ENCODE measurements at places on chromosomes 5 and 9.
A peak's percentile ranks its signal among the peaks of the same experiment; 100 is the strongest.

DNA sequence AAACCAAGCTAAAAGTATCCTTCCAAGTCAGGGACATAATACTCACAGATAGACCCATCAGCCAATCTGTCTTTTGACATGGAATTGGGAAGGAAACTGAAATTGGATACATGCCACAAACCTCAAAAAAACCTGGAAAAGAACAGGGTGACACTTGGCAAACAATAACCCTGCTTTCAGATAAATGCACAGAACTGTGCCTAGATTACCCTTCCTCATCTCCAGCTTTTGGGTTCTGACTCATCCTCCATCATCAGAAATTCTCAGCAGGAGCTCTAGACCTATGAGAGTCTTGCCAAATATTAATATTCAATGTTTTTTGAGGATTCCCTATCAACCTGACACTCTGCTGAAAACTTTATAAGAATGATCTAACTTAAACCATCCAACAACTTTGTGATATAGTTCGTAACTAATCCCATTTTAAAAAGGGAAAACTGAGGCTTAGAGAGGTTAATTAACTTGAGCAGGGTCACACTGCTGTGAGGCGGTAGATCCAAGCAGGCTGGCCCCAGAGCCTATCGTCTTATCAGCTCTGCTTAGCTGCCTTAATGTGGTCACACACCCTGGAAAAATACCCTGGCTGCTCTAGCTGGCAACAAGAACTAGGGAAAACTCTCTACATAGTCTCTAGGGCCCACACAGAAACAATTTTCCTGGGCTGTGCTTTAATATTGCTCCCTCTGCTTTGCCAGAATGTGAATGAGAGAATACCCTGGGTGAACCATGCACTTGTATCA is 157.0 kb upstream of the TRPC7 start:
- DNase-seq: no peak

- DNase-seq: no peak
Measured at GRCh38 chr5:55650386-55650785, 61.7 kb downstream of the SLC38A9 start.

DNA sequence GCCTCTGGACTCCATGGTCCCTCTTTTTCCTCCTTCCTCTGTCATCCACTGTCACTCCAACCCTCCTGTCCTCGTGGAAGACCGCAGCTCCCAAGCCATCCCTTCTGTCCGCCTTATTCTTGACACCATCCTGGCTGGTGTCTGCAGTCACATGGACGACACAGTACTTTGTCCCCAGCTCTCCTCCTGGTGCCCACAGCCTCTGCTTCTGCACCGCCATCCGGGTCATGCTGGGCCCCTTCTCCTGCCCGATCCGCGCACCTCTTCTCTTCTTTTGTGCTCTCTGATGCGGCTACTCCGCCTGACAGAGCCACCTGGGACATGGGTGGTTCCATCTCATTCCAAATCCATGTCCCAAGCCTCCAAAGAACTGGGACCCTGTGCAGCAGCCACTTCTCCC is 22.5 kb downstream of the ROPN1L start:
- no peak for DNase-seq

GRCh38 chr5:92633176-92633575 is 947.8 kb downstream of the NR2F1-AS1 start:
- no peak for DNase-seq

- DNase-seq: no peak
Measured at GRCh38 chr9:11347437-11347836, 734.6 kb upstream of the PTPRD start.

- DNase-seq: no peak
Measured at GRCh38 chr5:8048920-8049319, 180.0 kb downstream of the MTRR start.

DNA sequence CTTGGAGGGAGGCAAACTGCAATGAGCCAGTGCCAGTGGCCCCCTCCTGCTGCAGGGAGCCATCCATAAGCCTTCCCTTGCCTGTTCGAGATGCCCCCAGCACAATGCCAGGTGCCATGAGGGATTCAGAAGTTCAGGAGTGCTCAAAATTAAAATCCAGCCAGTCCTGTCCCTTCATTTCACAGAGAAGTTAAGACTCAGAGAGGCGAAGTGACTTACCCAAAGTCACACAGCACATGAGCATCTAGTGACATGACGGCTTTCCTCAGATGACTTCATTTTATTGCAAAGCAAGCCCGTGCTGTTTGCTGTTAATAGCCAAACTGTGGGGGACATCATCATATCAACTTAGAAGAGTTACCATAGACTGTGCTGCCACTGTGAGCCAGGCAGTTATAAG is 69.3 kb upstream of the SAP30L start:
- no peak for DNase-seq

DNA sequence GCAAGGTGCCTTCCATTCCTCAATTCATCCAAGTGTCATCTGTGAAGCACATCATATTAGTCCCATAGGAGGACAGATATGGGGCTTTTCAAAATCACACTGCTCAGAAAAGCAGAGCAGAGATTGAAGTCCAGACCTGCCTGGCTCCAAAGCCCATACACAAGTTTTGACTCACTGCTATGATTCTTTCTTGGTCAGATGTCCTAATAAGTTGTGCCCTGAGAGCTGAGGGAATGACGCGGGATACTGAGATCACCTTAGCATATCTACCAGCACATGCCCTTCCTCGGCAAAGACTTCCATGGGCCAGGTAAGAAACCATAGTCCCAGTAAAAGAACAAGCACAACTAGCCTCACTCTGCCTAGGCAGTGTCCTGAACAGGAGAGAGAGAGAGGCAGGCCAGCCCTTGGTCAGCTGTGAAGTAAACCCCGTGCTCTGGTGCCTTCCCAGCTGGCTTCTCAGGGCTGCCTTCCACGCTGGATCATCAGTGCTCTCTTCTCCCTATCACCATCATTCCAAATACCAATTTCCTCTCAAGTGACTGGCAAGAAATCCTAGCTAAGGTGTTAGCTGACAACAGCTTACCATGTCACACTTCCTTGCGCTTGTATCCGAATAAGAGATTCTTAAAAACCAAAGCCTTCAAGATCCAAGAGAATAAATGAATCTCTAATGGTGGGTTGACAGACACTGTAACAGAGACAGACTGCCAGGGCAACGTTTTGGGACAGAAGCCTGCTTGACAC is 73.2 kb downstream of the SIL1 start:
- DNase-seq: no peak

DNA sequence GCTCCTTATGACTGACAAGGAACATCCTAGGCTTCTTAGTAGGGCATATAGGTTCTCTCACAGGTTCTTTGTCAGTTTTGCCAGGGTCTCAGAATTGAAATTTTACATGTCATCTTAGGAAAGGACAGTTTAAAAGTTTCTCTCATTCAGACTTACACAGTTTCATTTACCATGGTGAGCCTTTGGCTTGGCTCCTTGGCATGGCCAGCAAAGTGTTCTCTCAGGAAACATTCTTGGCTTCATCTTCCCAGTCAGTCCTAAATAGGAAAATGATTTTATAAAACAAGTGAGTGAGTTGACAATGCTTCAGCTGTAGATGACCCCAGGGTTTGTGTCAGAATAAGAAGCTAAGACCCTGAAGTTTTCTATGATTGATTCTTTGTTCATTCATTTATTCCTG is 191.6 kb downstream of the PCSK5 start:
- no peak for DNase-seq

DNA sequence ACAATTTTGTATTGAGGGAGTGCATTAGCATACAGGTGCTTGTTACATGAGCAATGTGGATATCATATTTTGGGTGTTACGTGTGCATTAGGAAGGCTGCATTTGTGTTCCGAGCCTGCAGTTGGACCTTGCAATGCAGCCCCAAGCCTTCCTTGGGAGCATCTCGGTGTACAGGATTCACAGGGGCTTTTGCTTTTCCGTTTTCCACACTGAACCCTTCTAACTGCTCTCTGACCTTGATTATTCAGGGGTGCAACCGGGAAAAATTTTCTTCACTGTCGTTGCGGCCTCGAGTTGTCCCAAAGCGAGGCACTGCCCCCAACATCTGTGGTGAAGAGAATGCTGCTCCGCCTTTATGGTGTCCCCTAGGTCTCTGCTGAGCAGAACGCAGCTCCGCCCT is 80.1 kb upstream of the PLEKHG4B start:
- DNase-seq: no peak

- DNase-seq: no peak
Measured at GRCh38 chr5:128163991-128164390, 80.4 kb downstream of the SLC12A2 start.

DNA sequence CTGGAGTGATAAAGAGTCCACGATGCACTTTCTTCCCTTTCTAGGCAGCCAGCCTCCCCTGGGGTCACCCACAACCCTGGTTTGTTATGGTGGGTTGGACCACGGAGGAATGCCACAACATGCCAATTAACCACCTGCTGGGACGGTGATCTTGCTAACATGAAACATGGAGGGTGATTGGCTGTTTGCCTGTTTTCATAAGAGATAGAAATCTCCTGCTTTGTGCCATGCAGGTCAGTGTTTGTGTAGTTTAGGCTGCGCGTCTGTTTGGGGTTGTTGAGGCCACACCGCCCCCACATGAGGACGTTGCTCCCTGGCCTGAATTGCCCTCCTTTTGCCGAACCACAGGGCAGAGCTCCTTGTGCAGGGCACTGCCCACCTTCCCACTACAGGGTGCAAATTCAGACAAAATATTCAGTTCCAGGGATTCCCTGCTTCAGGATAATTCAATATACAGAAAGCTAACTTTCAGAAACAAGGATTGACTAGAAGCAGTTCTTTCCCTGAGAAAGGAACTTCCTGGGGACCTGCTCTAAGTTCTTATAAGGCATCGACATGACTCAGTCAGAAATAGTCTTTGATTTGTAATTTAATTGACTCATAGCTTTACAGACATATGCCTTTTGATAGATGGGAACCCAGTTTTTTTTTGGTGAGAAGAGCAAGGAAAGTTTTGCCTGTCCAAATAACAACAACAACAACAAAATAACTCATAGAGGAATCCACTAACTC is 427.6 kb downstream of the GADD45G start:
- DNase-seq: no peak

DNA sequence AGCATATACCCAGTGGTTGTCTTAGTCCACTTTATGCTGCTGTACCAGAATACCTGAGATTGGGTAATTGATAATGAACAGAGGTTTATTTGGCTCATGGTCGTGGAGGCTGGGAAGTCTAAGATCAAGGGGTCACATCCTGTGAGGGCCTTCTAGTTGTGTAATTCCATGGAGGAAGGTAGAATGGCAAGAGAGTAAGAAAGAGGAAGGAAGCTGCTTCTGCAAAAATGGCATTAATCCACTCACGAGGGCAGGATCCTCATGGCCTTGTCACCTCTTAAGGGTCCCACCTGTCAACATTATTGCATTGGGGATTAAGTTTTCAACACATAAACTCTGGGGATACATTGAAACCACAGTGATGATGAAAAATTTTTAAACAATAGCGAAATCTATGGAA is 17.0 kb downstream of the BTNL8 start:
- no peak for DNase-seq

DNA sequence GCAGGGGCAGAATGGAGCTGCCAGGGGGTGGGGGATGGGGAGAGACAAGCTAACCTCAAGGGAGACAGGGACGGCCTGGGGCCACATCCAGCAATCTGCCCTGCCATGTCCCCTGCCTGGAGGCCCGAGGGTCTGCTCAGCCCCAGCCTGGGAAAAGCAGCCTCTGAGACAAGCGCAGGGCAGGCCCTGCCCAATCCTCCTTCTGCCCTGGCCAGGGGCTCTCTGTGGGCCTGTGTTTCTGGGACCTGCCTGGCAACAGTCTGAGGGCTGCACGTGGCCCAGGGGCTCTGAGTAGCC is 13.9 kb upstream of the QSOX2 start:
- no peak for DNase-seq

DNA sequence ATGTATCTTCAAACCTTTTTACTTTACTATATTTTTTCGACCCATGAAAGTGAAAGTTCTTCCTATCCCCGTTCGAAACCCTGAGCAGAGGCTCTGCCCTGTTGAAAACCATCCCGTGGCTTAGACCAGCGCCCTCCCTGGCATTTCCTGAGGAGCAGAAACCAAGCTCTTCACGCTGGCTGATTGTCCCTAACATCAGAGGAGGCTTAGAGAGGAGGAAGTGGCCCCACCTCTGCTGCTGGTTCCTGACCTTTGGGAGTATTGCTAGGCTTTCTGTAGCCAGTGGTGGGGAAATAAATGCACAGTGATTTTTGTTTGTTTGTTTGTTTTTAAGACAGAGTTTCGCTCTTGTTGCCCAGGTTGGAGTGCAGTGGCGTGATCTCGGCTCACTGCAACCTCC is 4.2 kb upstream of the PTGES start:
- DNase-seq: no peak

GRCh38 chr5:13739479-13739878 is 205.0 kb downstream of the DNAH5 start:
- DNase-seq: no peak

GRCh38 chr5:17275289-17276158 is 58.1 kb downstream of the BASP1 start:
- DNase-seq: no peak

GRCh38 chr9:127778280-127779135 is at the start of gene SH2D3C:
SH2D3C (minus strand) TSS chr9:127778666; CDS start chr9:127778627, 39 bp downstream.
- DNase-seq: peak; percentile 65

DNA sequence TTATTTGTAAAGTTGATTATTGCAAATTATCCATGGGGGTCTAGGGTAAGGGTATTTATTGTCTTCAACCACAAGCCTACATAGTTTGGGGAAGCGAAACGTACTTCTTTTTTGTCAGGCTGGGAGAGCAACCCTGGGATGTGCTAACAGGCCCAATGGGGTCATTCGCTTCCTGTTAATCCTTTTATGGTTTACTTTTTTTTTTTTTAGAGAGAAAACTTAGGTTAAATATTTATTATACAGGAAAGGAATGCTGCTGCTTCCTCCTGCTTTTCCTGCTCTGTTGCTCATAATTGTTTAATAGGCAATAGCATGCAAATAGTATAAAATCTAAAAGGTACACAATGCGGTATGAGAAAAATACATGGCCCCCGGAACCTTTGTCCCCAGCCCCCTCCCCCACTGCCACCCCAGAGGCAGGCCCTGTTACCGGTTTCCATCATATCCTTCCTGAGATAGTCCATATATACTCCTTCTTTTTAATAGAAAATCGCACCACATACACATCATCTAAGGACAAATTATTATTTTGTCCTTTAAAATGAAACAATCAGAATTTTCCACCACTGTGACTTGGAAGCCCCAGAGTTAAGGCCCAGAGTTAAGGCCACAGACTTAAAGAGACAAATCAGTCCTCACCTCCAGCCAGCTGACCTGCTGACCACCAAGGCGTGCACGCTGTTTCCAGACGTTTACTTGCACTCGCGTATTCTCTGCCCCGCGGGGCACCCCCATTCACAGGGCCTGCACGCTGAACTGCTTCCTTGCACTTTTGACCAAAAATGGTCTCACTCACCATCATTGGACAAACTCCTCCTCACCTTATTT is 83.9 kb downstream of the NDFIP1 start:
- DNase-seq: no peak

- no peak for DNase-seq
Measured at GRCh38 chr5:1208221-1208742, 6.9 kb downstream of the SLC6A19 start.

GRCh38 chr5:96516631-96517071 is 83.6 kb upstream of the PCSK1 start:
- DNase-seq: no peak

GRCh38 chr9:129630967-129631673 is 5.2 kb downstream of the NTMT1 start:
- no peak for DNase-seq

GRCh38 chr5:136028782-136029742 is at the start of gene TGFBI:
TGFBI (plus strand) TSS chr5:136028988; CDS start chr5:136029056, 68 bp downstream.
- peak; percentile 40 for DNase-seq

All from stimulated activated CD4-positive, alpha-beta T cell treated with anti-CD3 and anti-CD28 coated beads, Interleukin-15, amount 100 ng/mL, for 24 hours (primary cell).